Fibroblast of skin of scalp (primary cell): ENCODE measurements at places on chromosomes 1 and 21.
A peak's percentile ranks its signal among the peaks of the same experiment; 100 is the strongest.

DNA sequence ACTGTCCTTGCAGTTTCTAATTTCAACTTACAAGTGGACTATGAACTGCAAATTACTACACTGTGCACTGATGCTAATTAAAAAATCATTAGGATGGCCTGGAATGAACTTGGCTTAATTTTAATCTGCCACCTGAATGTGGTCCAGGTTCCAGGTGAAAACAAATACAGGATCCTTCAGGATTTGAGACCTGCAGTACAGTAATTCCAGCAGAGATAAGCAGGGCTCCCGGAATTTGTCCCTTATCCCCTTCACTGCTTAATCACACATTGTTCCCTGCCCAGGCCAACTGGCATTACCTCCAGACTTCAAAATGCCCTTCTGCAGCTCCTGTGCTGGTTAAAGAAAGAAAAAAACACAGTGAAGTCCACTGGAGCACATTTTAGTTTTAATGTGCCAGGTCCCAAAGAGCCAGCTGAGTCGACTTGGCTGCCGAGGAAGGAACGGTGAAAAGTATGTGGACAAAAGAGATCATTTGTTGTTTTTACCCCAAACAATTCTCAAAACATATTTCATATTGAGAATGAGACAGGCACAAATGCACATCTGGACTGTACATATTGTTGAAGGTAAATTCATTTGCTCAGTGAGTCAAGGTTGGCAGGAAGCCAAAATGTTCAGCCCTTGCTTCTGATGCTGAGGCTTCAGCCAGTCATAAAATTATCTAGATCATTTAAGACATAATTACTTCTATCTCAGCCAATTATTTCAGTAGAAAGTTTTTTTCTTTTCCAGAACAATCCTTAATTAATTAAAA, 28.3 kb downstream of the DEGS1 start:
- DNase-seq = peak; percentile 63

GRCh38 chr1:26923711-26924110, 2.2 kb downstream of the NUDC start:
- DNase-seq = no peak

GRCh38 chr1:8649027-8649426, 168.4 kb downstream of the RERE start:
- DNase-seq = no peak

DNA sequence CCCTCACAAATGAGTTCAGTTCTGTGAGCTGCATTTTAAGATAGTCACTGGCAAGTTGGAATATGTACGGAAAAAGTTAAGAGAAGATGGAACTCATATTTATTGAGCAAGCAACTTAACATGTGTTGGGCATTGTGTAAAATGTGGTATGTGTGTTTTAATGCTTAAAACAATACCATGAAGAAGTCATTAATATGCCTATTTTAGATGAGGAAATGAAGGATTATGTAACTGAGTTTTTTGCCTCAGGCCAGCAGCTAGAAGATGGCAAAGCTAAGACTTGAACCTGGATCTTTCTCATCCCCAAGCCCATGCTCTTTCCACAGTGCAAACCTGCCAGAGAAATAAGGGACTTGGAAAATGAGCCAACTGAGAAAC, 48.9 kb downstream of the SPATA46 start:
- no peak for DNase-seq

DNA sequence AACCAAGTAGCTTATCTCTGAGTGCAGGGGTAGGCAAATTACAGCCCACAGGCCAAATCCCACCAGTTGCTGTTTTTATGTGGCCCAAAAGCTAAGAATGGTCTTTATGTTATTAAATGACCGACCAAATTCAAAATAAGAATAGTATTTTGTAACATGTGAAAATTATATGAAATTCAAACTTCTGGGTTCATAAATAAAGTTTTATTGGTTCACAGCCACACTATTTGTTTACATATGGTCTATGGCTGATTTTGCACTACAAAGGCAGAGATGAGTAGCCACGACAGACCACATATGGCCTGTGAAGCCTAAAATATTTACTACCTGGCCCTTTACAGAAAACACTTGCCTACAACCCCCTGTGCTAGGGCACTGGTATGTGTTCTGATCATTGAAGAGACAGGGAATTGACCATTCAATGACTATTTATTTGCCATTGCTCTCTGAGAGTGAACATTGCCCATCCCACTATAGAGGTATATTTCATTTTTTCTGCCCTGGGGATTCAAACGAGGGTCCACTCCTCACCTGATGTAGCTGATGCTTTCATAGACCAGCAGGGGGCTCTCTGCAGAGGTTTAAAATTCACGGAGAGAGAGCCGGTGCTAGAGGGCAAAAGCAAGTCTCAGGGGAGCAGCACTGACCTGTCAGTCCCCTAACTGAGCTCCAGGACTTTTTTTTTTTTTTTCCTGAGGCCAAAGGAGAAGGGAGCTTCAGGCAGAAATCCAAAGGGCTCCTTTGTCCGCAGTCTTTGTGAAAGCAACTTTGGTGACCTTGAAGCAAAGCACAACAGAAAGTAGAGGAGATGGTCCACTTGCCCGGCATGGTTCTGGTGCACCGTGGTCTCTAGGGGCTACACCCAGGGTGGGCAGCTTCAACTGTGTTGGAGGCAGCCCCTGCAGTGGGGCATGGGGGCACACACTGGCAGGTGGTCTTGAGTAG, 7.3 kb upstream of the GNL2 start:
- peak; percentile 37 for DNase-seq

- DNase-seq = no peak
Observed at GRCh38 chr1:77686796-77687518, 4.5 kb upstream of the ZZZ3 start.

DNA sequence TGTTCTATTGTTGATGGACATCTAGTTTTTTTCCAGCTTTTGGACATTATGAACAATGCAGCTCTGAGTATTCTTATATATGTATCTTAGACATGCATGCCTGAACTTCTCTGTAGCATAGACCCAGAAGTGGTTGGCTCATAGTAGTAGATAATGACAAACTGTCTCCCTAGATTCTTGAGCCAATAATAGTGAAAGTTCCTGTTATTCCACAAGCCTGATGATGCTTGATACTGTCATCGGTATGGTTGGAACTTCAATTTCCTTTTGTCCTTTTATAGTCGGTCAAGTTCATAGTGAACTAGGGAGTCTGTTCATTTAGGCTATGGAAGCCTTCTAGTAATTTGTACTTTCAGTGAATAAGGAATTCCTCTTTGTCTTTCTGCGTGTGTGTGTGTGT, 56.8 kb downstream of the MTR start:
- DNase-seq = peak; percentile 18
